ENCODE measurements at places on chromosomes 13 and 19.

- no peak for DNase-seq
Measured at GRCh38 chr13:66353664-66354063, 876.5 kb downstream of the PCDH9 start.

- no peak for DNase-seq
Measured at GRCh38 chr13:26722321-26722720, 38.3 kb downstream of the GPR12 start.

GRCh38 chr13:90003566-90003965 is 1343.9 kb upstream of the MIR17HG start:
- DNase-seq, result no peak

DNA sequence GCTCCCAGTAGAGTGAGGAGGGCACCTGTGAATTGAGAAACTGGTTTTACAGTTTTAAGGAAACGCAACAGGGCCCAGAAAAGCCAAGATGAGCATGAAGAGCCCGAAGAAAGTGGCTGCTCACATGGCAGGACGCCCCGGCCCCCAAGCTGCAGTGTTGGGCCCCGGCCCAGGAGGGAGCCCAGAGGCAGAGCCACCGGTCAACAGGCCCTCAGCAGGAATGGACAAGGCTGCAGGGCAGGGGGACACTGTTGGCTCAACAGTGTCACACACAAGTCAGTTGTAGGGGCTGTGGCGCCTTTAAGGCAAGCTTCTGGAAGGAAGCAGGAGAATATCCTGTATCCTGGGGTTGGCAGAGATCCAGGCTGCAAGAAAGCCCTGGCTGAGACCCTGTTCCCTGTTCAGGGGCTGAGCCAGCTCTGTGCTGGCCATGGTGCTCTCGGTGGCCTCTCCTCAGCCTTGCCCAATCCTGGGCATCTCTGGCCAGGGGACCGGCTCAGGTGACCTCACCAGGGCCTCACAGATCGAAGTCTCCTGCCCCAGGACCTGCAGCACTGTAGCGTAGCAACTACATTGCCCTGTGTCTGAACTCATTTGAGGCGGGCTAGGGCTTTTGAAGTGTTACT is 28.0 kb downstream of the UPF1 start:
- no peak for DNase-seq

DNA sequence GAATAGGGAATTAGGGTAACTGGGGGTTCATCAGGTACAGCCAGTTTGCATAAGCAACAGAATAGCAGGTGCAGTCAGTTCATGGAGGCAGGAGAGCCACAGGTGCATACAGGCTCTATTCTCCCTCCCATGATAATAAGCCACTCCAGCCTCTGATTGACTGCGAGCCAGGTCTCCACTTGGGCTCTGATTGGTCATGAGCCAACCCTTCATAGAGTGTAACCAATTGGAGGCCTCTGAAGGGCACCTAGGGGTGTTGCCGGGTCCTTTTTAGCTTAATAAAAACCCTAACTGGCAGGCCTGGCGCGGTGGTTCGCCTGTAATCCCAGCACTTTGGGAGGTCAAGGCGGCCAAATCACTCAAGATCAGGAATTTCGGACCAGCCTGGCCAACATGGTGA is 8.7 kb upstream of the CKM start:
- no peak for DNase-seq

GRCh38 chr13:28375250-28375930 is 119.5 kb downstream of the FLT1 start:
- no peak for DNase-seq

GRCh38 chr19:39410017-39410830 is 2.2 kb upstream of the PLEKHG2 start:
- no peak for DNase-seq

DNA sequence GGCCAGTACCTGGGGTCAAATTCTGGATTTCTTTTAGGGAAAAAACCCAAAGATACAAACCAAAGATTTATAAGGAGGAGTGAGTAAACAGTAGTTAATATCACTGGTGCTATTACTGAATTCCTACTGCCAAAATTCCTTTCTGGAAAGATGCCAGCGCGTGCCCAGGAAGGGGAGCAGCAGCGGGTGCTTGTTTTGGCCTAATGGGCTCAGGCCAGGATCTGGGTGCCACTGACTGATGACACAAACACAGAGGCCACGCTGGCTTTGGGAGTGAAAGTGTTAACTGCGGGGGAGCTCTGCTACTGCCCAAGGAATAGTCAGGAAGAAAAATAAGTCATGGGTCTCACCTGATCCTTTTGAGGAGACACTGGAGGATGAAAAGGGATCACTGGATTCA is 61.2 kb downstream of the KLF2 start:
- DNase-seq, result no peak

DNA sequence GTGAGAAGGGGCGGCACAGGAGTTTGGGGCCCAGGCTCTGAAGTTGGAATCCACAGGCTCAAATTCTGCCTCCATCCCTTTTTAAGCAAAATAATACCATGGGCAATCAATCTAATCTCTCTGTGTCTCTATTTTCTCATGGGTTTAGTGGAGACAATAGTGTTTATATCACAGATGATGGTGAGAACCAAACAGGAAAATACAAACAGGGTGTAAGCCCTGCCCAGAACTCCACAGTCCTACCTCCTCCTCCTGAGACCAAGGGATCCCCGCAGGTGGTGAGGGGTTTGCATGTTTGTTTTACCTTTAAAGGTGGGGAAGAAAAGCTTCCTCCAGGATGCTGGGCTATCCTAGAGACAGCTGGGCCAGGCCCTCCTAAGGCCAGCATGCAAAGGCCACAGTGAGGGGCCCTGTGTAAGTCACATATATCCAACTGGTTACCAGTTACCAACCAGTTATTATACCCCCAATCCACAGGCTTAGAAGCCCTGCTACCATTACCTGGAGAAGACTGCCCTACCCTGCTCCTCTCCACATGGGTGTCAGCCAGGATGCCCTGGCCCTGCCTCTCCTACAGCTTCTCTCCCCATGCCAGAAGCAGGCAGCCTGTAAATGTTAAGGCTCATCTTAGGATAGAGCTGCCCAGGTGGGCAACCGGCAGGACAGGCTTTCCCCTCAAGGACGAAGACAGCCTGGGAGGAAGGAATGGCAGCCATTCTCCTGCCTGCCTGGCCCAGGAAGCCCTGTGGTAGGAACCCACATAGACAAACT is 658.4 kb downstream of the UQCRFS1 start:
- no peak for DNase-seq

DNA sequence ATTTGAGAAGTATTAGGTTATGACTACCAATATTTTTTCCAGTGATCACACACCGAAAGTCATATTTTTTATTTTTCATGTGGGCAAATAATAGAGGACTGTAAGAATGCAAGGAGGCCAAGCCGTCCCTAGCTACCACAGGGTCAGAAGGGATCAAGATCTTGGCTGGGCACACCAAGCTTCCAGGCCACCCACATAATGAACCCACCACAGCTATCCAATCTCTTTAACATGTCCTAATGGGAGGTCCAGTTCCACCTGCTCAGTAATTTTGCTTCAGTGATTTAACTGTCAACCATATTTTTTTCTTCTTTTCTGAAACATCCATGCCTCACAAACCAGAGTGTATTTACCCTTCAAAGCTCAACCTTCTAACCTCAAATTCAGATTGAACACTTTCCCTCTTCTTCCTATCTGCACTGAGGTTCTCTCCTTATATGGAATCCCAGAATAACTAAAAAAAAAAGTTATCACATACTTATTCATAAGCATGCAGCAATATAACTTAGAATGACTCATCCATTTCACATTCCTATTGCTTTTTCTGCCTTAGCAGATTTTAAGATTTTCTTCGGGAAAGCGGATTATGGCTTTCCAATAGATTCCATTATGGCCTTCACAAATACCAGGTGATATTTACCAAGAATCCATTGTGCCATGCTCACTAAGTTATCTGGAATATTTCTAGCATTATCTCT is 12.2 kb downstream of the ARGLU1 start:
- no peak for DNase-seq

GRCh38 chr19:16088351-16089009 is 12.2 kb downstream of the TPM4 start:
- no peak for DNase-seq

GRCh38 chr13:21849323-21849722 is 178.4 kb downstream of the FGF9 start:
- no peak for DNase-seq

DNA sequence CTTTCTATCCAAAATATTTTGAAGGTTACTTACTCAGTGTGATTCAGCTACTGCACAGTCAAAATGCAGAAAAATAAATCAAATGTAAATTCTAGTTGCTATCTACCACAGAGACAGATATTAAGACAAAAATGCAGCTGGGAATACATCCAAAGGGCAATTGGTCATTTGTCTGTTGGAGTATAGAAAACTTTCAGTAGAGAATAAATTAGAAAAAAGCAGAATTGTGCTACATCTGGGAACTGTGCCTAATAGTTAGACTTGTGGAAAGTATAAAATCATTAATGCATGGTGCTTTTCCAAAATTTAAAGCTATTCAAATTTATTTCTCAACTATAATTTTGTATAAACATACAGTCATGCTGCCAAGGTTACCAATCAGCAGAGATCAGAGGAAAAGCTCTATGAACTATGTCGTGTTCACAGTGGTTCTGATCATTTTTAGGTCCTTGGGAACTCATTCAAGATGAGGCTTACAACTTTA is 1635.8 kb downstream of the PCDH9 start:
- no peak for DNase-seq

DNA sequence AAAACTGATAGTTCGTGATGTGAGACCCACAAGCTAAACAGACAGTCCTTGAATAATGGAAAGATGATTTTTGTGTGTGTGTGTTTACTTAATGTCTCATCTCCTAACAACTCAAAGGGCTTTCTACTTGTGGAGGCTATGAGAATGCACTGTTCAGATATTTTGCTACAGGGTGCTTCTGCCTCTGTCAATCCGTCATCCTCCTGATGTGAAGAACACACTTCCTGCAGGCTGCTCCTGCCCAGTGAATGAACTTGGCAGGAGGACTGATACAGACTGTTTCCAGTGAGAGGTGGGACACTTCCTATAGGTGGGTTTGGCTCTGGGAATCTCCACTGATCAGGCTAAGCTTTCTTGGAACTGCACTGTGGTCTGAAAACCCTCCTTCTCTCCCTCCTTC is 168.4 kb upstream of the STARD13 start:
- no peak for DNase-seq

GRCh38 chr13:23855360-23855759 is 33.8 kb downstream of the MIPEP start:
- no peak for DNase-seq

DNA sequence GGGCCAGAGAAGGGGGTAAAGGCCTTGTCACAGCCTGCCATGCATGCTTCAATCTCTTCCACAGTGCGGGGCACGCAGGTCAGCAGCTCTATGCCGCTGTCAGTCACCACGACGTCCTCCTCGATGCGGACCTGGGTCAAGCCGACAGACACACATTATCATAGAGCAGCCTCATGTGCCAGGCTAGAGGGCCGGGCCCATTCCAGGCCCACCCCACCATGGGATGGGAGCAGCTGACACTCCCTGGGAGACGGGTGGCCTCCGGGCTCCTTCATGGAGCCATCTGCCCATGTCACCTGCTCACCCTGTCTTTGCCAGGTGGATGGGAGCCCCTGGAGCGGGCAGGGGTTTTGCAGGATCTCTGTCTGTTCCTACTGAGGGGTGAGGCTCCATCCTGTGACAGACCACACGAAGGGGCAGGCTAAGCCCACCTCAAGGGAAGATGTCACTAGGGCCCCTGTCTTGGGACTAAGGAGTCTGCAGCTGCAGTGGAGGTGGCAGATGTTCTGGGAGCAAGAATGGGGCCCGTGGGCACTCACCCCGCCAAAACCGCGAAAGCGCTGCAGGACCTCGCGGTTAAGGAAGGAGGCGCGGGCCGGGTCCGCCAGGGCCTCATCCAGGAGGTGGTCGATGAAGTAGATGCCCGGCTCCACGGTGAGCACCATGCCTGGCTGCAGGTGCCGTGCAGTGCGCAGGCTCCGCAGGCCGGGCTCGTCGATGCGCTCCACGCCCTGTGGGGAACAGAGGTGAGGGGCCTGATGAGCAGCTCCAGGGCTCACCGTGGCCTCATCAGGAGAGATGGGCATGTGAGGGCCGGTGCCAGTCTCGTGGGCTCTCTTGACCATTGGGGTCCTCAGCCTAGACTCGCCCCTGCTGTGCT is 14.1 kb downstream of the CEBPG start:
- DNase-seq, result no peak

- DNase-seq, result no peak
Measured at GRCh38 chr13:43157796-43158195, 134.4 kb downstream of the DNAJC15 start.

DNA sequence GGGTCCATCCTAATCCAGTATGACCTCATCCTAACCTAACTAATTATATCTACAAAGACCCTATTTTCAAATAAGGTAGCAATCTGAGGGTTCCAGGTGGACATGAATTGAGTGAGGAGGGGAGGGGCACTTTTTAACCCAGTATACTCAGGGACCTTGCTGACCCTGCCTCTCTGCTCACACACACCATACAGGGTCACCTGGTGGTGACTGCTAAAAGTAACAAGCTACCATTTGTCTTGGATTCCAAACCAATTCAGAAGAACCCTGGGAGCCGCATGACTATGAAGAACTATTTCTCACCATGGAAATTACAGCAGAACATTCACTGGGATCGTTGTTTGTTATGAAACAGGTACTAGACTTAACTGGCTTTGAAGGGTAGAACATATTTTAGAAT is 151.9 kb downstream of the LACC1 start:
- DNase-seq, result no peak
